Hepatocyte (in vitro differentiated cells): ENCODE measurements at places on chromosomes 6 and 20. TPM values are rescaled to one million over a fixed set of nuclear protein-coding genes. Genes with fewer than 3 reads are reported as not detected.

DNA sequence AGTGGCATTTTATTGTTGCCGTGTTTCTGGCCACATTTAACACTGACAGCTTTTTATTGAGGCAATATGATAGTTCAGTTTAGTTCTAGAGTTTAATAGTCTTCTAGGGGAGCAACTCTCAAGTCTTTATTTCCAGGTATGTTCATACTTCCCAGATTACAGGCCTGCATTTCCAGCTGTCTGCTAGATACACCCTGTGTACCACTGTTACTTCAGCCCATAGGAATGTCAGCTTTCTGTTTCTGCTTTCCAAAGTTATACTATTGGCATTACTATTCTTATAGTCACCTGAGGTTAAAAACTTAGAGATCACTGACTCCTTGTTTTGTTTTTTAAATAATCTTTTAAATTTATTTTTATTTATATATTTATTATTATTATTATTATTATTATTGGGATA lies 7.6 kb downstream of the ZNF451 start:
- no peak for DNase-seq

- DNase-seq, result no peak
These were observed 35.1 kb downstream of the PLCB4 start for GRCh38 chr20:9103955-9104354.

RBBP8NL gene
- total RNA-seq, result 4.1 and 5.7 TPM in 2 replicates

DNA sequence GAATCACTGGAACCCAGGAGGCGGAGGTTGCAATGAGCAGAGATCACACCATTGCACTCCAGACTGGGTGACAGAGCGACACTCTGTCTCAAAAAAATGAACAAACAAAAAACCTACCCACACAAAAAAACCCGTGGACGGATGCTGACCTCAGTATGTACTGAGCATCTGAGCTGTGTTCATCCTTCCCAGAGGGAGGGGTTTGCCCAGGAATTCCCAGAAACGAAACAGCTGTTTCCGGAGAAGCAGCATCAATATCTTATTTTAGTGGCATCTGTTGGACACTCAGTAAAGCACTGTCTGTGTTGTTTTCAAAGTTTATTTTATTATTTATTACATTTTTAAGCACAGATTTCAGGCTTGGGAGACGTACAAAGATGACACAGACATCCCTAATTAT lies 18.7 kb downstream of the NANP start:
- DNase-seq, result no peak

- peak; percentile 24 for DNase-seq
These were observed 49.8 kb upstream of the STXBP5 start for GRCh38 chr6:147154454-147154853.

- no peak for DNase-seq
These were observed 969.1 kb downstream of the KIF16B start for GRCh38 chr20:15603978-15604805.
